ENCODE measurements at places on chromosomes 7 and 10. TPM values are rescaled to one million over a fixed set of nuclear protein-coding genes. Genes with fewer than 3 reads are reported as not detected.

PDLIM1 gene
- 226 TPM for total RNA-seq

FAM237B gene
- not detected for total RNA-seq

AKR1C2 gene
- 1.2 TPM for total RNA-seq

NPC1L1 gene
- 0.16 TPM for total RNA-seq

SNX10 gene
- total RNA-seq, result 13.3 TPM

OGDHL gene
- total RNA-seq, result 35.1 TPM

CPA1 gene
- 8.9 TPM for total RNA-seq

CHAT gene
- total RNA-seq, result not detected

NUP205 gene
- total RNA-seq, result 149 TPM

CYP3A5 gene
- total RNA-seq, result 0.39 TPM

GRCh38 chr7:50608196-50608906 lies 43.1 kb upstream of the DDC start:
- no peak overlapping the region for H3K4me3 ChIP-seq
- DNase-seq, result no peak
- H3K4me1 ChIP-seq, result peaks cover 1% of the 10 kb centered on the region
- peaks cover 34% of the 10 kb centered on the region for H3K36me3 ChIP-seq
- no peak overlapping the region for H3K27ac ChIP-seq

DNA sequence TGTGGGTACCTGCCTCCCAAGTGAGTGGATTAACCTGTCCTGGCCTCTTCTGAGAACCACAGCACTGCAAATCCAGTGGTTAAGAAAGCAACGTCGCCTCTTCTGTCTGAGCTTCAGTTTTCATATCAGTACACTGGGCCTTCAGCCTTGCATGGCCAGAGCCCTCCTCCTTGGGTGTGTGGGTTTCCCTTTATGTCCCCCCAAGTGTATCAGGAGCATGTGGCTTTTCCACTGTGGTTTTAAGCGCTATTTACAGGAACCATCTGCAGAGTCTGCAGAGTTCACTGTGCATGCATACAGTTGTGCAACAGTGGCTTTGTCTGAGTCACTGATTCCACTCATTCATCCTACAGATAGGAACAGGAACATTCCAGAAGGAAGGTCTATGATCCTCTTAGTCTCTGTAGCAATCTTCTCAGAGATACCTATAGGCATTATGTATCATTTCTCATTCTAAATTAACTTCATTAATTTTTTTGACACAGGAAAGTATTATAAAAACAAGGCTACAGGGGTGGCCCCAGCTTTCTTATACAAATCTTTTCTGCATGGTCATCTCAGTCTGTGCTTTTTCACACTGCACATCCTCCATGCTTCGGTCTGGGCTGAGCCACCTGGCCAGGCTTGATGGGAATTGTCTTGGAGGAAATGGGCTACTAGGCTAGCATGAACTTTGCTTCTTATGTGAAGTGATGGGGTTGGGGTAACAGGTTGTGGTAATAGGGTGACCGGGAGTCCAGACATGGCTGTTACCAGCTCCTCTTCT lies 17.1 kb downstream of the MBL2 start:
- no peaks in the 10 kb centered on the region for H3K4me1 ChIP-seq
- no peak for DNase-seq
- no peaks in the 10 kb centered on the region for H3K27me3 ChIP-seq
- H3K4me3 ChIP-seq, result no peak overlapping the region
- no peak overlapping the region for H3K27ac ChIP-seq
- H3K36me3 ChIP-seq, result no peaks in the 10 kb centered on the region

- H3K4me3 ChIP-seq, result no peak overlapping the region
- H3K27ac ChIP-seq, result no peak overlapping the region
- no peak for DNase-seq
- H3K36me3 ChIP-seq, result no peaks in the 10 kb centered on the region
- H3K27me3 ChIP-seq, result no peaks in the 10 kb centered on the region
Measured at GRCh38 chr7:11166051-11166450, 192.4 kb downstream of the PHF14 start.

DNA sequence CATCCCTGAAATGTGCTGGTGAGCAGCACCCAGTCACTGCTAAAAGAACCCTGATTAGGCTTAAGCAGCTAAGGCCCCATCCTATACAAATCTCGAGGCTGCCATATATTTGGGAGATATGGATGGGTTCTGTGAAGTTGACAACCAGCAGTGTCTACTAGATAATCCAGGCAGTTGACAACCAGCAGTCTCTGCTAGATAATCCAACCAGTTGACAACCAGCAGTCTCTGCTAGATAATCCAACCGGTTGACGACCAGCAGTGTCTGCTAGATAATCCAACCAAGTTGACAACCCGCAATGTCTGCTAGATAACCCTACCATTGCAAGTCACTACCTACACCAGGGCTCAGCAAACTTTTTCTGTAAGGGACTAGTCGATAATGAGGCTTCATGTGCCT lies 58.3 kb upstream of the KDM7A start:
- H3K4me1 ChIP-seq, result peaks cover 17% of the 10 kb centered on the region
- DNase-seq, result no peak
- no peaks in the 10 kb centered on the region for H3K27me3 ChIP-seq
- no peaks in the 10 kb centered on the region for H3K36me3 ChIP-seq
- no peak overlapping the region for H3K27ac ChIP-seq

DNA sequence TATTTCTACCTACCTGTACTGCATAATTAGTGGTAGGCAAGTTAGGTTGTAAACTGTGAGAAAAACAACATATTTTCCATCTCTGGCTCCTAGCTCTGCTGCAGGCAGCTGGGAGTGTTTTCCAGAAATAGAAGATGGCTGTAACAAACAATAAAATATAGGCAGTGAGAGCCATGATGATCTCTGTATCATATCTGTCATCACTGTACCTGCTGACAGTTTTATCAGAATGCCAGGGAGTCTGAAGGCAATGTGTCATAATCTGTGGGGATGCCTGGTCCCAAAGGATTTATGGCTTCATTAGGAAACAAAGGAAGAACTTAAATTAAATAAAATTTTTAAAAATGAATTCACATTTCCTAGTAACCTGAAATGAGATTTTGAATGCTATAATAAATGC lies 160.9 kb upstream of the SMIM30 start:
- no peaks in the 10 kb centered on the region for H3K36me3 ChIP-seq
- no peaks in the 10 kb centered on the region for H3K4me1 ChIP-seq
- 0 out of 2 replicates have a peak, but pooled peaks cover 3% of the 10 kb centered on the region for H3K27me3 ChIP-seq
- H3K27ac ChIP-seq, result no peak overlapping the region
- DNase-seq, result no peak
- H3K4me3 ChIP-seq, result no peak overlapping the region

- H3K36me3 ChIP-seq, result peaks cover 25% of the 10 kb centered on the region
- H3K4me3 ChIP-seq, result no peak overlapping the region
- peak overlapping the region; percentile 78 for H3K27ac ChIP-seq
- no peaks in the 10 kb centered on the region for H3K27me3 ChIP-seq
- peaks cover 12% of the 10 kb centered on the region for H3K4me1 ChIP-seq
- DNase-seq, result no peak
Measured at GRCh38 chr7:33395340-33395739, 266.0 kb downstream of the BBS9 start.

GRCh38 chr7:136859803-136860202 lies 8.6 kb upstream of the CHRM2 start:
- peaks cover 2% of the 10 kb centered on the region for H3K27me3 ChIP-seq
- no peaks in the 10 kb centered on the region for H3K36me3 ChIP-seq
- DNase-seq, result no peak
- H3K27ac ChIP-seq, result no peak overlapping the region
- peaks cover 26% of the 10 kb centered on the region for H3K4me1 ChIP-seq

- H3K27ac ChIP-seq, result no peak overlapping the region
- peaks cover 53% of the 10 kb centered on the region for H3K36me3 ChIP-seq
- 0 out of 2 replicates have a peak, but pooled peaks cover 6% of the 10 kb centered on the region for H3K4me1 ChIP-seq
- H3K4me3 ChIP-seq, result no peak overlapping the region
- H3K27me3 ChIP-seq, result no peaks in the 10 kb centered on the region
- no peak for DNase-seq
Measured at GRCh38 chr7:148815612-148816011, 68.5 kb downstream of the EZH2 start.

DNA sequence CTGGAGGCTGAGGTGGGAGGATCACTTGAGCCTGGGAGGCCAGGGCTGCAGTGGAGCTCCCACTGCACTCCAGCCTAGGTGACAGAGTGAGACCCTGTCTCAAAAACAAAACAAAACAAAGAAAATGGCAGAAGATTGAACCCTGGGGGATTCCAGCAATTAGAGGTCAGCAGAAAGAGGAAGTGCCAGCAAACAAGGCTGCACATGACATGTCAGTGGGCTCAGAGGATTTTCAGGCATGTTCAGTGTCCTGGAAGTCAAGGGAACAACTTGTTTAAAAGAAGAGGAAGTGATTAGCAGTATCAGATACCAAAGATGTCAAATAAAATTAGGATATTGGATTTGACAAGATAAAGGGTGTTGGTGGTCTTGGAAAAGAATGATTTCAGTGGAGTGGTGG lies 32.3 kb downstream of the RAB18 start:
- peaks cover 6% of the 10 kb centered on the region for H3K4me1 ChIP-seq
- H3K36me3 ChIP-seq, result peaks cover 15% of the 10 kb centered on the region
- no peaks in the 10 kb centered on the region for H3K27me3 ChIP-seq
- DNase-seq, result no peak
- H3K27ac ChIP-seq, result no peak overlapping the region
- H3K4me3 ChIP-seq, result no peak overlapping the region

DNA sequence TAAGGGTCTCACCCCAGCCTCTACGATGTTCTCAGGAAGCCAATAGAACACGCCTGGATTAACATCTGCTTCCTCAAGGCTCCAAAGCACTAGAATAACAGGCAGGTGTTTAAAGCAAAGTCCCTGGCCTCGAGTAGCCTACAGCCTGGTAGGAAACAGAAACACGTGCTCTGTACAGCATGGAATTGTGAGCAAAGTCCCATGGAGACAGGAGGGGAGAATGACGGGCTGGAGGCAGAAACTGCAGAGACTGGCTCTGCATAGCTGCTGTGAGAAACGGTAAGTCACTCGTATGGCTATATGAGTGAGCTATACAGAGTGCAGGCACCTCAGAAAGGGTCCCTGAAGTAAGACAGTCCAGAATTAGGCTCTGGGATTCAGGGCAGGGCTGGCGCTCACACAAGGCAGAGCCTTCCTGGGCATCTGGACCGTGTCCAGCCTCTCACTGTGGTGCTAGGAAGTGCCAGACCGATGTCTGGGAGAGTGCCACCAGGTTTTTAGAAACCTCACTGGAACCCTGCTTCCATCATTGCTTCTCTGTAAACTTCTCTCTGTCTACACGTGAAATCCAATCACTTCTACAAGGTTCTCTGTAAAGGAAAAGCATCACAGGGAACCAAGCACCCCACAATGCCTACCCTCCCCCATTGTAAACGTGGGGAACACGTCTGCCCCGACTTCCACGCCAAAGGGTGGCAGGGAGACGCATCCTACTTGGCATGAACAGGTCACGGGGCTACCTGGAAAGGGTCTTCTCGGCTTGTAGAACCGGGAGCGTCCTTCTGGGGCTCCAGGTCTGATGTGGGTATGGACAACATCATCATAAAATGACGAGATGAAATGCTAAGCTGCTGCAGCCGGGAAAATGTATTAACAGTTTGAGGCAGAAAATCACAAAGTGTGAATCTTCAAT lies 38.8 kb upstream of the SHH start:
- no peaks in the 10 kb centered on the region for H3K27me3 ChIP-seq
- H3K4me3 ChIP-seq, result no peak overlapping the region
- no peak overlapping the region for H3K27ac ChIP-seq
- H3K4me1 ChIP-seq, result no peaks in the 10 kb centered on the region
- no peak for DNase-seq

DNA sequence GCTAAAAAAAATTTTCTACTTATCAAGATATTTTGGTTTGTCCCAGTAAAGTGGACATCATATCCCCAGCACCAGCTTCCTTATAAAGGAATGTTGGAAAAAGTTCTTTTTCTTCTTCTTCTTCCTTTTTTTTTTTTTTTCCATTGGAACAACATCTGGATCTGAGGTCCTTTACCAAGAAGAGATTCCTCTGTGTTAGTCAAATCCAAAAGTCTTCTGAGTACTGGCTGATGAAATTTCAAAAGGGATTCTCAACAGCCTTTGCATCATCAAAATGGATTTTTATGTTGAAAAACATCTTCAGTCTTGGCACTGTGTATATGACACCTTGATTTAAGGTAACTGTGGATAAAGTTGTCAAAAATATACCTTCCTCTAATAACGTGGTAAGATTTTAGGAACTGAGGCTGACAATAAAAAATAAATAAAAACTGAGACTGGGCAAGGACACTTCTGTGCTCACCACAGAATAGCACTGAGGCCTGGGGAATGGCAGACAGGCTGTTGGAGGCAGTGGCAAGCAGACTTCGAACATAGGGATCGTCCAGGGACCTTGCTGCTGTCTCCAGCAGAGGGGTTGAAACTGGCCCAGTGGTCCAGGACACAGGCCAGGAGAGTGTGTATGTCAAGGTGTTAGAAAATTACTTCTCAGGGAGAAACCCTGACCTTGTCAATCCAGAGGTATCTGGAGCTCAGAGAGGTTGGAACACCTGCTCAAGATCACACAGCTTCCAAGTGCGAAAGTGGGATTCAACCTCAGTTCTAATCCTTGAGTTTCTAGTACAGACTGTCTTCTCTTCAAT lies 130.4 kb downstream of the PTPN20 start:
- DNase-seq, result no peak
- no peaks in the 10 kb centered on the region for H3K27me3 ChIP-seq

- H3K4me1 ChIP-seq, result no peaks in the 10 kb centered on the region
- no peak overlapping the region for H3K4me3 ChIP-seq
- DNase-seq, result no peak
Measured at GRCh38 chr7:159095979-159096411, 48.7 kb downstream of the VIPR2 start.

DNA sequence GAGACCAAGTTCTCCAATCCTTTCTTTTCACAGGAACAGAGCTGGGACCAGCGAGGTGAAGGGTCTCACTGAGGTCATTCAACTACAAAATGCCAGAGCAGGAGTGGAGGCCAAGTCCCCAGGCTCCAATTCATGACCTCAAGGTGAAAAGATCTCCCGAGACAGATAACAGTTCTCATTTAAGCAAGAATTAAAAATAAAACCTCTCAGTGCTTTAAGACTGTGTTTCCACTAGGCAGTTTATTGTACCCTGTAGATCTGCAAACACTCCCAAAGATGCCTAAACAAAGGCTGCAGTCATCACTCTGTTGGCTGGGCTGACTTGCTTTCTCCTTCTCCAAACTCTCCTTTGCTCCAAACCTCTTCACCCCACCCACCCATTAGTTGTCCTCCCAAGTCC lies 74.8 kb upstream of the CXCL12 start:
- no peak overlapping the region for H3K4me3 ChIP-seq
- H3K27ac ChIP-seq, result no peak overlapping the region
- DNase-seq, result no peak
- H3K27me3 ChIP-seq, result no peaks in the 10 kb centered on the region

GRCh38 chr7:31284106-31284505 lies 56.4 kb downstream of the NEUROD6 start:
- no peaks in the 10 kb centered on the region for H3K36me3 ChIP-seq
- no peak overlapping the region for H3K27ac ChIP-seq
- no peaks in the 10 kb centered on the region for H3K27me3 ChIP-seq
- no peak for DNase-seq
- H3K4me1 ChIP-seq, result no peaks in the 10 kb centered on the region

- H3K36me3 ChIP-seq, result peaks cover 23% of the 10 kb centered on the region
- DNase-seq, result no peak
- peaks cover 23% of the 10 kb centered on the region for H3K4me1 ChIP-seq
- H3K4me3 ChIP-seq, result peak overlapping the region; percentile 70
Measured at GRCh38 chr7:72336382-72336631, 75.8 kb downstream of the CALN1 start.

GRCh38 chr10:20508921-20509320 lies 388.2 kb downstream of the NEBL start:
- H3K4me1 ChIP-seq, result no peaks in the 10 kb centered on the region
- no peak overlapping the region for H3K4me3 ChIP-seq
- DNase-seq, result no peak
- H3K27me3 ChIP-seq, result no peaks in the 10 kb centered on the region
- peaks cover 13% of the 10 kb centered on the region for H3K36me3 ChIP-seq

All from WTC11 (cell line).